ENCODE measurements at places on chromosomes 7 and 10. TPM values are rescaled to one million over a fixed set of nuclear protein-coding genes. Genes with fewer than 3 reads are reported as not detected.

Gene EVX1
- not detected for polyA plus RNA-seq

Gene MRLN
- not detected for polyA plus RNA-seq

Gene ASZ1
- polyA plus RNA-seq = not detected

Gene FAM25A
- not detected for polyA plus RNA-seq

Gene ZP3
- 2.5 TPM for polyA plus RNA-seq

Gene FOXI2
- not detected for polyA plus RNA-seq

DNA sequence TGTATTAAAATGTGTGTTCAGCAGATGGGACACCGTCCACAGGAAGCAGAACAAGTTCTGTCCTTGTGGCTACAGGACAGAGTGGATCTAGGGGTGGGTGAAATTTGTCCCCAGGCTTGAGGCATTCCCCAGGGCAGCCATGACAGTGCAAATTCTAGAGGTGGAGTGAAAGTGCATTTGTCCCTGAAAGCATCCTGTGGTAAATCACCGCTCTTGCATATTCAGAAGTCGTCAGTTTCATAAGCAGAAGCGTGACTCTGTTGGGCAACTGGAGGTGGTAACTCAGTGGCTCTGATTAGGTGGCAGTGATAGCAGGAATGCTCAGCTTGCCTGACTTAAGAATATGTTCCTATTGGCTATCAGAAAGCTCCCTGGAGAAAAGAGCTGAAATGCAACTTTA is 96.6 kb downstream of the SNX10 start:
- peaks cover 2% of the 10 kb centered on the region for H3K27me3 ChIP-seq
- peaks cover 8% of the 10 kb centered on the region for H3K4me1 ChIP-seq
- DNase-seq = peak; percentile 20

- H3K27me3 ChIP-seq = peaks cover 3% of the 10 kb centered on the region
- no peaks in the 10 kb centered on the region for H3K4me1 ChIP-seq
- H3K4me3 ChIP-seq = no peak overlapping the region
These were observed 25.2 kb upstream of the BNIP3 start for GRCh38 chr10:132006966-132007365.

DNA sequence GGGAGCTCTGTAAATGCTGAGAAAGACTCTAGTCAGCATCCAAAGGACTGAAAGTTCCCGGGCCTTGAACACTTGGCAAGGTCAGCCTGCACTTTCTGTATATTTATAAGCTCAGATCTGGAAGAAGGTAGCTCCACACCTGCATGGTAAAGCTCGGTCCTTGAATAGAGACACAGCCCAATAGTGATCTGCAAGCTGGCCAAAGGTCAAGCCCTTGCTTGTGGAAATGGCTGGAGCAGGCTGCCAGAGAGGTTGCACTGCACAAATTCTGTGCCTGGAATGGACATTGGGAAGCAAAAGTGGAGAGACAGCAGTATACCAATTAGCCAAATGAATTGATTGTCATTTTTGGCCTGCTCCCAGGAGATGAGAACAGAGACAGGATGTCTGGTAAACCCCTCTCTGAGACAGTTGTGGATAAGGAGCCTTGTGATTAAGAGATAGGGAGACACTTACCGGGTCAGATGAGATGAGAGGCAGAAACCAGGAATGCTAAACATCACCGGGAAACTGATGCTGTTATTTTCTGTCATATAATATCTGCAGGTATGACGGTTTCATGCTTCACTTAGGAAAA is 8.0 kb upstream of the FRA10AC1 start:
- H3K27ac ChIP-seq = no peak overlapping the region
- H3K27me3 ChIP-seq = no peaks in the 10 kb centered on the region
- H3K4me1 ChIP-seq = peaks cover 5% of the 10 kb centered on the region
- no peaks in the 10 kb centered on the region for H3K36me3 ChIP-seq

- no peaks in the 10 kb centered on the region for H3K27me3 ChIP-seq
- no peaks in the 10 kb centered on the region for H3K36me3 ChIP-seq
- H3K4me1 ChIP-seq = peaks cover 25% of the 10 kb centered on the region
- H3K4me3 ChIP-seq = peak overlapping the region; percentile 46
- H3K27ac ChIP-seq = peak overlapping the region; percentile 64
These were observed 8.8 kb upstream of the ZC3HAV1 start for GRCh38 chr7:139118234-139118804.

DNA sequence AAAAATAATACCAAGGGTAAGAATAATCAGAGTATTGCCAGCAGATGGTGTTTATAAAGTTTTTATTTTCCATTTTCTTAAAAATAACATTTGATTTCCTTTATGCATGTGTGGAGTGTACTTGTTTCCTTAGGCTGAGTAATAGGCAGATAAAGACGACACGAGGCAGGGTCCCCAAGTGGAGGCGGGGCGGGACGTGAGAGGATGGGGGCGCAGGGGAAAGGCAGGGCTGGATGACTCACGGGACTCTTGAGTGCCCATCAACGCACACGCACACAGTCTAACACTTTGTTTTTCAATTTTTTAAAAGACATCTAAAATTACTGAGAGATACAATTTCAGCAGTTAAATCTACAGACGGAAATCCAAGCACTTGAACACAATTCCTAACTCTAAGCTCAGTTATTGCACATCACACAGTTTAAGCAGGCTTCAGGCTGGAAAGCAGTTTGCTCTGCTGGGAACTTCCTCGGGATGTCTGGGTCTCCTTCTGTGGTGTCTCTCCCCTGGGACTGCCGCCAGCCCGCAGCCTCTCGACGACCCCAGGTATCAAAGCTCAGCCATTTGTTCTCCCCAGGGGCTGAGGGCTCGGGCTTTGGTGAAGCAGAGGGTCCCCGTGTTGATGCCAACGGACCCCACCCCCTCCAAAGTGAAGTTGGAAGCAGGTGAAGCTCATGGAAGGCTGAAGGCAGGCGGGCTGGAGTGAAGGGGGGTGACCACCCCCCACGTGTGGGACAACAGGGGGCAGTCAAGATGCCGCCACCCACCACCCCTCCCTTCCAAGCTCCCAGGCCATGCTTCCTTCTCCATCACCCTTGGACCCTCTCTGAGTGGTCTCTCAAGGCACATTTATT is 29.1 kb downstream of the SPOCK2 start:
- no peak overlapping the region for H3K4me3 ChIP-seq
- H3K27ac ChIP-seq = no peak overlapping the region
- no peaks in the 10 kb centered on the region for H3K27me3 ChIP-seq
- no peak for DNase-seq
- H3K4me1 ChIP-seq = peaks cover 14% of the 10 kb centered on the region

- H3K4me3 ChIP-seq = no peak overlapping the region
- no peaks in the 10 kb centered on the region for H3K27me3 ChIP-seq
- H3K36me3 ChIP-seq = no peaks in the 10 kb centered on the region
These were observed 236.2 kb downstream of the DGKB start for GRCh38 chr7:14666304-14666703.

DNA sequence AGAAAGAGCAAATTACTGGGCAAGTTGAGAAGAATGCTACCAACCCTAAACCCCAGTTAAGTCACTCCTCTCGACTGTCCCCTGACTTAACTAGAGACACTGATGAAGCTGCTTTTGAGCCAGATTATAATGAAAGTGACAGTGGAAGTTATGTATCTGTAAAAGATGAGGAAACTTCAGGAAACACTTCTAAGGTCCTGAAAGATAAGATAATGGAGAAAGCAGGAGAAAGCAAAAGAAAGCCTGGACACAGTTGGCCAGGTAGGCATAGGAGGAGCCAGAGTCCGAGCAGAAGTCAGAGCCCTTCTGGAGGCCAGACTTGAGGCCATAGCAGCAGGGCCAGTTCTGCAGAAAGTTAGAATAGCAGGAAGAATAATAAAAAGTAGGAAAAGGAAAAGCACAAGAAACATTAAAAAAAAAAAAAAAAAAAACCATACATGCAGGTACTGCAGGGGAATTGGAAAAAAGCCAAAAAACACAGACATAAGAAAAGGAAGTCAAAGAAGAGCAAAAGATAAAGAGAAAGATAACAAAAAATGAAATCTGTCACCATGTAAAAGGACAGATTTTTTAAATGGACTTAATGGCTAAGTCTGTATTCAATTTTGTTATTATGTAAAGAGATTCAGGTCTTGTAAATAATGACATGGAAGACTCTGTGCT is 101.0 kb upstream of the KCNMA1 start:
- no peak overlapping the region for H3K4me3 ChIP-seq
- no peaks in the 10 kb centered on the region for H3K36me3 ChIP-seq
- no peaks in the 10 kb centered on the region for H3K4me1 ChIP-seq
- DNase-seq = no peak
- no peaks in the 10 kb centered on the region for H3K27me3 ChIP-seq
- H3K27ac ChIP-seq = no peak overlapping the region

DNA sequence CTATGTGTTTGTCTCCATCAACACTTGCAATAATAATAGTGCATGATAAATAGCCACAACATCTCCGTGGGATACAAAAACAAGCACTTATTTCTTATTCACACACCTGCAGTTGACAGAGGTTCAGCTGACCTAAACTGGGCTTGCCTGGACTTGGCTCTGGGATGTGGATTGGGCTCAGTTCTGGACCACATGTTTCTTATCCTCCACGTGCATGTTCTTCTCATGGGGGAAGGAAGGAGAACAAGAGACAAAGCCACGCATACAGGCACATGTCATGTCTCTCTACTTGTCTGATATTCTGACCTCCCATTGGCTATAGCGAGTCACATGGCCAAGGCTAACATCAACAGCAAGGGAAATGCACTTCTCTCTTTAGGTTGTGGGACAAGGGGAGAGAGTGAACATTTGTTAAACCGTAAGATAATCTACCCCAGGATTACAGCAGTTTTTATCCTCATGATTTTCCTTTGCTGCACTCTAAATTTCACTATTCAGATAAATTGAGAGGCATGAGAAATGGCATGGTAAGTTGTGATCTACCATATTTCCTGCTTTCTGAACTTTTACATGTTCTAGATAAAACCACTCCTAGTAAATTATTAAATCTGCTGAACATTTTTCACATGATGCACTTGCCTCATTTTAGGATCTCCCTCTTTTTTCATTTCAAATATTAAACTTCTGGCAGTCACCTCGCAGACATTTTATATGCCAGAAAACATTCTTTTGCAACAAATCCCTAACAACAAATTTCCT is 33.7 kb downstream of the CFAP58 start:
- H3K4me1 ChIP-seq = no peaks in the 10 kb centered on the region
- H3K27ac ChIP-seq = no peak overlapping the region
- peaks cover 3% of the 10 kb centered on the region for H3K27me3 ChIP-seq
- H3K4me3 ChIP-seq = no peak overlapping the region

- H3K36me3 ChIP-seq = no peaks in the 10 kb centered on the region
- H3K4me1 ChIP-seq = no peaks in the 10 kb centered on the region
- H3K27ac ChIP-seq = no peak overlapping the region
- no peak for DNase-seq
These were observed 53.6 kb upstream of the DNAAF5 start for GRCh38 chr7:672891-673290.

DNA sequence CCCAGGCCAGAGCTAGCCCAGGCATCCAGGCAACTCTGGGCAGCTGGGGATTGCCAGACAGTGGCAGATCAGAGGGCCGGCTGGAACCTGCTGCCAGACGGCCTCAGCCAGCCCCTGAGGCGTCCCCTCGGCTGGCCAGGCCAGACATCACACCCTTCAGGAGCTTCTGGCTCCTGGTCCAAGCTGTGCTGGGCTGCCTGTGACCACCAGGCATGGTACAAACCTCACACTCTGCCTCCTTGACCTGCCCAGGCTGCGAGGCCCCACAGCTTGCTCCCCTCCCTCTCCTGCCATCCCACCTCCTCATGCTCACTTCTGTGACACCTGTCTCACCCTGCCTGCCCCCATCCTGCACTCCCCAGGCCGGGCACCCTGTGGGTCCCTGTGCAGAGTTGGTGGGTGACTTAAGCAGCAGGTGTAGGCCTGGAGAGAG is 5.7 kb downstream of the DEPP1 start:
- H3K36me3 ChIP-seq = no peaks in the 10 kb centered on the region
- peaks cover 49% of the 10 kb centered on the region for H3K4me1 ChIP-seq
- no peak for DNase-seq
- H3K27ac ChIP-seq = peak overlapping the region; percentile 80

GRCh38 chr10:71138166-71138830 is 74.1 kb upstream of the UNC5B start:
- peaks cover 2% of the 10 kb centered on the region for H3K27me3 ChIP-seq
- H3K27ac ChIP-seq = no peak overlapping the region
- no peaks in the 10 kb centered on the region for H3K4me1 ChIP-seq
- no peaks in the 10 kb centered on the region for H3K36me3 ChIP-seq
- no peak overlapping the region for H3K4me3 ChIP-seq

DNA sequence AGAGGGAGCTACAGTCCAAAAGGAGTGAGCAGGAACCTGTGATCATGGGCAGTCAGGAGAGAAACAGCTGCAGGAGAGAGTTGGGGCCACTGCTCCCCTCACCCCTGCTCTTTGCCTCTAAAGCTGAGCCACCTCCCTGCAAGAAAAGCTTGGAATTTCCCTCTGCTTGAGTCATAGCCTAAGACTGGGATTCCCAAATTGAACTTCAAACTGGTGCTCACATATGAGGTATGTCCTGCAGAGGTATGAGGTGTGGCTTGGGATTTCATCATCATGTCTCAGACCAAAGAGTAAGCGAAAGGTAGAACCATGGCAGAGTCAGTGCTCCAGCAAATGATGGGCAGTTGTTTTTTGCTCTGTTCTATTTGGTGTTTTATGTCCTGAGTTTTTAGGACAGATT is 237.1 kb upstream of the NRP1 start:
- H3K4me3 ChIP-seq = no peak overlapping the region
- no peaks in the 10 kb centered on the region for H3K4me1 ChIP-seq
- no peaks in the 10 kb centered on the region for H3K36me3 ChIP-seq
- H3K27me3 ChIP-seq = no peaks in the 10 kb centered on the region
- H3K27ac ChIP-seq = no peak overlapping the region

DNA sequence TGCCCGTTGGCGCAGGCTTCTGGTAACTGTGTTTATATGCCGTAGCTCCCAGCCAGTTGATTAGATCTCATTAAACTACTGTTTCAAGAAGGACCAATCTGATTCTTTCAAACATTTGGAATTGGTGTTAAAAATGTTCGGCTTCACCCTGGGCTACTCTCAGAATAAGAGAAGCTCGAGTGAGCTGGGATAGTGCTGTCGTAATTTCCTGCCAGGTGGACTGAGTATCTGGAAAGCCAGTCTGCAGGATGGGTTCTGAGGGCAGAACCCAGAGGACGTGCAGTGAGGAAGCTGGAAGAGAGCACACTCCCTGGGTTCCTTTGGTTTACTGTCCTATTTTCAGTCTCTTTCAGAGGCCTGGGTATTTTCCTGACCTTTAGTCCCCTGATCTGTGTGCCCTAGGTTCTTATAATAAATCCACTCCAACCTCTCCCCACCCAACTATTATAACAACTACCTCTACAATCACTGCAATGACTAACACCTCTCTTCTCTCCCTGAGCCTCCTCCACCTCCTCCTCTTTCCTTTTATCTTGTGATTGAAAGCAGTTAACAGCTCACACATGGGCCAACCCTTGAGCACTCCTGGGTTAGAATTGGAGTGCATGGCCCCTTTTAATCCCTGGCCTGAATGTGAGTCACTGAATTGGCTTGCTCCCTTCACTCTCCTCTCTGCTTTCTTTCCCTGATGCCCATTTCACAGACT is 63.0 kb downstream of the AOAH start:
- no peak overlapping the region for H3K27ac ChIP-seq
- no peaks in the 10 kb centered on the region for H3K4me1 ChIP-seq
- no peak for DNase-seq
- no peaks in the 10 kb centered on the region for H3K27me3 ChIP-seq
- no peaks in the 10 kb centered on the region for H3K36me3 ChIP-seq
